Right lobe of liver (tissue), 6 donors: ENCODE measurements at places on chromosomes 2 and 18.
A peak's percentile ranks its signal among the peaks of the same experiment; 100 is the strongest.

- peak; percentile 35 for DNase-seq
These were observed 55.7 kb downstream of the RTP5 start for GRCh38 chr2:241925277-241925676.

DNA sequence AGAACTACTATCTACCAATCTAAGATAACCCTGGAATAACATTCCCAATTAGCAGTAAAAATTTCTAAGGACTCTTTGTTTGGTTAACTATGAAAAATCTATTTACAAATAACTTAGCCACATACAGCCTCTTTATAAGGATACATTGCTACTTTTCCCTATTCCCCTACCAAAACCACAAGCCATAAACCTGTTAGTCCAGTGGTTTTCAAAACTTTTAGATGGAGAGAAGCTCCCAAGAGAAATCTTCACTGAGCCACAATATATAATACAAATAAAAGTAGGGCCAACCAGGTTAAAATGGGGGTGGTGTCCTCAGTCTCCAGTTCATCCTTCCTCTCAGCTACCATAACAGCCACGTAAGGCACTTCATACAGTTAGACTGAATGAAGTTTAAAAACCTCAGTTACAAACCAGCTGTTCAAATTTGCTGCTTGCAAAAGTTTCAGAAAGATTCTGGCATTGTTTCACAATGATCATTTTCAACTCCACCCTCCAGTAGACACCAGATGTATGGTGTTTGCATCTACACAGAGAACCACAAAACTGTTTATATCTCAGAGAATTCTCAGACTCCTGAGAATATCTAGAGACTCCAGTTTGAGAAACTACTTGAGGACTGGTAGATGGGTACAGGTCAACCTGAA, 26.0 kb downstream of the SOS1 start:
- no peak for DNase-seq

DNA sequence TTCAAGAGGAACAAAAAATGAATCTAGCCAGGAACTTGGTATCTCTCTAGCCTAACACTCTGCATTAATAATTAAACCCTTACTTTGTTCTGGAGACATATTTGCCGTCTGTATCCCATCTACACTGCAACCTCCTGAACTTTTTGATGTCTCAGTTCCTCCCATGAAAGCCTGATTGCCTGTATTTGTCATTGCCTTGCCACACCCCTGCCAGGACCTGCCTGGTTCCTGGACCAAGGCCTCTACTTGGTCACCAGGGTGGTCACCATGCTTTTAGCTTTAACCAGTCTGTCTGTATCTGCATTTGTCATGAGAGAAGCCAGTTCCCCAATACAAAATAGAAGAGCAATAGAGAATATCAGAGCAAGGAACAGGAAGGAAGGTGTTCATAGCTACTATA, 58.8 kb upstream of the NOL4 start:
- DNase-seq = no peak

DNA sequence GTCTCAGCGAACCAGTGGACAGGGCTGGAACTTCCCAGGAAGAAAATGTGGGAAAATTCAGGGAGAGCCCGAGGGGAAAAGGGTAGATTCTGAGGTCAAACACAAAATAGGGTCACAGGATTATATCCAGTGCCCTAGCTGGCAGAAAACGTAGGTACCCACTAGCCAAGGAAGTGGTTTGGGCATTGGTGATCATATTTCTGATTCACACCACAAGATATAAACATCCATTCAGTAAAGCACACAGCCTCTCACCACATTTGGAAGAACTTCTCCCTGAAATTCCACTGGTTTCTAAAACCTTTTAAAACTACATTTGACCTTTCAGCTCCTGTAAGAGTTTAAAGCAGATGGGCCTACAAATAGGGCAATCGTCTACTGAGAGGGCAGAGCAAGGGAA, 186.9 kb downstream of the TTC32 start:
- DNase-seq = no peak

- no peak for DNase-seq
These were observed 18.7 kb upstream of the FTCDNL1 start for GRCh38 chr2:199869653-199870052.

- DNase-seq = no peak
These were observed 56.4 kb downstream of the NPAS2 start for GRCh38 chr2:100876231-100876860.
